Substantia nigra (tissue), 51 donors: ENCODE measurements at places on chromosomes 7 and 10.

DNA sequence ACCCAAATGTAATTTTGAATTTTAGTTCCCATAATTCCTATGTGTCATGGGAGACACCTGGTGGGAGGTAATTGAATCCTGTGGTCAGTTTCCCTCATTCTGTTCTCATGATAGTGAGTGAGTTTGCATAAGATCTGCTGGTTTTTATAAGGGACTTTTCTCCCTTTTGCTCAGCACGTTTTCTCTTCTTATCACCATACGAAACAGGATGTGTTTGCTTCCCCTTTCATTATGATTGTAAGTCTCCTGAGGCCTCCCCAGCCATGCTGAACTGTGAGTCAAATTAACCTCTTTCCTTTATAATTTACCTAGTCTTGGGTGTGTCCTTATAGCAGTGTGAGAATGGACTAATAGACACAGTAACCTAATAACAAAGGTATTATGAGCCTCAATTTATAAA, 36.1 kb upstream of the ZNF736 start:
- no peak for DNase-seq

GRCh38 chr10:51683031-51683691, 16.2 kb downstream of the CSTF2T start:
- no peak for DNase-seq

DNA sequence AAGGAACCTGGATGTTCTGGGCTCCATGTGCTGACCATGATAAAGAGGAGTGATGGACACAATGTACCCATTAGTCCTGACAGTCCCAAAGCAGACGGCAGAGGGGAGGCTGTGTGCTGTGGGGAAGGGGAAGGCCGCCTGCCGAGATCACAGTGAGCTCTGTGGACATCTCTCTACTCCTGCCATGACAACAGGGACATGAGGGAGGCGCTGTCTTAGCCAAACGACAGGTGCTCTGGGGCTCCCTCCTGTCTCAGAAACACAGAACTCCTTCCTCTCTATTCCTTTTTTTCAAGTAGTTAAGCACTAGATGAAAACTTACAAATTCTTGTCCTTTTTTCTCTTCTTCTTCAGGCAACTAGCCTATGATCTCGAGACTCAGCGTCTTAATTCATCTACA, 113.1 kb downstream of the RNF32 start:
- no peak for DNase-seq

- no peak for DNase-seq
Observed at GRCh38 chr7:78377532-78377931, 579.0 kb downstream of the PHTF2 start.

- no peak for DNase-seq
Observed at GRCh38 chr7:139774376-139774775, 3.4 kb downstream of the HIPK2 start.

- no peak for DNase-seq
Observed at GRCh38 chr10:104321226-104321625, 17.0 kb downstream of the ITPRIP start.

DNA sequence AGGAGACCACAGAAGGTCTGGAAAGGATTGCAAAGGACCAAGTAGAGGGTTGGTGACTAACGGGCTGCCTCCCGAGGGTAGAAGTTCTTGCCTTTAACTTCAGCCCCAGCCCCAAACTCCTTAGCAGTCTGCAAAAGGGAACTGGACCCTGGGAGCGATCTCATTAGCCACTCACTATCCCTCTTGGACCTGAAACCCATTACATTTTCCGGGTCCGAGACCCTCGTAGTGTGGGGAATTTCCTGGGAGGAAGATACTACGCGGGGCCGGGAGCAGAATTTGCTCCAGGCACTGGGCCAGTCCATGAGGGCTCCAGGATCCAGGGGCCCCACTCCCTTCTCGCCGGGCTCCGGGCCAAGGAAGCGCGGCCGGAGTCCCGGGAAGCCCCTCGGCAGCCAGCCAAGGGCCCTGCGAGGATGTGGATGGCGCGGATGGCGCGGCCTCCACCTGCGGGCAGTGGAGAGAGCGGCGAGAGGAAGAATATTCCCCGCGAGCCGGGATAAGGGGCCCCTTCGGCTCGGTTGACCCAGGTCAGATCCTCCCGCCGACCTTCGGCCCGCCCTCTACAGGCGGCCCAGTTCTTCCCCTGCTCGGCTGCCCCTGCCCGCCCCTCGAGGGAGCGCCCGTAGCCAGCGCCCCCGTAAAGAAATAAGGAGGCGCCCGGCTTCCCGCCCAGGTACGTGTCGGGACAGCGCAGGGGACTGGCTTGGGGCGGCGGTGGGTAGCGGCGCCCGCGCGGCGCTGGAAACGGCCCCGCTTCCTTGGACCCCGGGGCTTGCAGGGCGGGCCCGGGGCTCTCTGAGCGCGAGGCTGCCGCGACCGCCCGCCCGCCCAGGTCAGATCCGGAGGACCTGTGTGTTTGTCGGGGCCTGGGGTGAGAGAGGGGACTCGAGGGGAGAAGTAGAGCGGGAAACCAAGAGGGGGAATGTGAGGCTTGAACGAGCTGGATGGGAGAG, at the start of gene MYO3A:
TSS of gene MYO3A (plus strand) at position 577 of the 956 bp plus-strand sequence. CDS start 17,882 bp downstream, outside the sequence.
- DNase-seq: no peak

DNA sequence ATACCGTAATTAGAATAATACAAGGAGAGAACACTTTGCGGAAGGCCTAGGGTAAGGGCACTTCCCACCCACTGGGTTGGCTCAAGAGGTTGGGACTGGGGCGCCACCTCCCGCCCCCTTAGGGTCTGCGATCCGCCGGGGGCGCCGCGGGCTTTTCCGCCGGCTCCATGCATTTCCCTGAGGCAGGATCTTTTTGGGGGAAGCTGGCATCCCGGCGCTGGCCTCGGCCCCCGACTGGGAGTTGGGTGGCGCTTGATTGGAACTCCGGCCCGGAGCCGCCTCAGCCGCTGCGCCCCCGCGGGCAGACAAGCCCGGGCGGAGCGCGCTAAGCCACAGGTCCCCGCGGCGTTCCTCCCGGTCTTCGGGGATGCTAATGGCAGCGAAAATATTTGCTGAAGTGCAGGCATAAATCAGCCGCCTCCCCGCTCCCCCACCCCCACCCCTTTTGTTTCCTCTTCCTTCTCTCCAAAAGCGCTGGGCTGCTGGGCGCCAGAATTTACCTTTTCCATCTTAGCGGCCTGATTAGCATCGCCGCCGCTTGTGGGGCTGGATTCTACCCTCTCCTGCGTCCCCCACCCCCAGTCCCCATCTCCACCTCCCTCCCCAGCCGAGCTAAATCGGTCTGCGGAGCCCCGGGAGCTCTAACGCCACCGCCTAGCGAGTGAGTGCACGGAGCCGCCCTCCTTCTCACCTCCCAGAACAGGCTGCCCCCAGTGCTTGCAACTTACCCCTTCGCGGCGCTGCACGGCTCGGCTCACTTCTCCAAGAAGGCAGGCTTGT, 5.1 kb downstream of the UNC5B start:
- no peak for DNase-seq

DNA sequence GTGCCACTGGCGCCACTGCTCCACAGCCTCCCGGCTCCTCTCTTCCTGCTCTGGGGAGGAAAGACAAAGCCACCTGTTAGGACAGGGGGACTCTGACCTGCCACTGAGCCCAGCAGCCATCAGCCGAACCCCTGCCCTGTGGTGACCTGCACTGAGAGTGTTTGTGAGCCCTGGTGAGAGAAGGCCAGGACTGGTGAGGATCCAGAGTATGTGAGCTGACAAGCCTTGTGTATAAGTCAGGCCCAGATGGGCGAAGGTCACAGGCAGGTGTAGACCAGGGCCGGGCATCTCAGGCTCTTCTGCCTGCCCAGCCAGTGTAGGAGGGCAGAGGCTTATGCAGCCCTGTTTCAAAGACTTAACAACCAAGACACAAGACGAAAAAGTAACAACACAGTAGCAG, 12.0 kb downstream of the UCMA start:
- no peak for DNase-seq

DNA sequence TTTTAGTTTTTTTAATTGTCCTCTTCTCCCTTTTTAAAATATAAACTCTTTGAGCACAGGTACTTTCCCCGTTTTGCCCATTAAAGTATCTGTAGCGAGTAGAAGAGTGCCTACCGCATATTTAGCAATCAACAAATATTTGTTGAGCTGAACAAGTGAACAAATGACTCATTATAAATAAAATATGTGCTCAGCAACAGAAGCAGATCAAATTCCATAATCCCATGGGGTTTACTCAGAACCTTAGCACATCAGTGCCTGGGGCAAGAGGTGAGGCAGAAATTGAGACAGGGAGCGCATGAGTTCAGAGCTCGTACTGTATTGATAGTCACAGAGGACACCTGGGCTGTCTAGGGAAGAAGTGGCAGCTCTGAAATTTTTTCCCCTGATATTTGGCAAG, 161.0 kb downstream of the SEM1 start:
- DNase-seq: no peak

DNA sequence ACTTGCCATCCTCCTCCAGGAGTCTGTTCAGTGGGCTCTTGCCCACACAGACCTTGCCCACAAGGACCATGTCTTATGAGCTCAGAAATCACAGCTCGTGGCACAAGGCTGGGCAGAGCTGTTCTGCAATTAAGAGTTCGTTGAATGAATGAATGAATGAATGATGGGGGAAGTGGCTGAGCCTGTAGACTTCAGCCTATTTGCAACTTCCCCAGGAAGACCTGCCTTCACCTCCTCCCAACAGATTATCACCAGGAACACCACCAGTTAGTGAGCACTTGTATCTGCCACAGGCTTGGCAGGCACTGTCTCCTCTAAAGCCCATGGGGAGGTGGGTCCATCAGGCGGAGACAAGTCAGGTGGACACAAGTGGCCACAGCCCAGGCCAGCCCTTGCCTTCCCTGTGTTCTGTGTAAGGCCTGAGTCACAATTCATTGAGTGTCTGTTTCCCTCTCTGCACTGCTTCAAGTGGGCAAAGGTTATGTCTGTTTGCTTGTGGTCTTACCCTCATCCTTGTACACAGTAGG, 1.8 kb upstream of the FGF8 start:
- DNase-seq: no peak

DNA sequence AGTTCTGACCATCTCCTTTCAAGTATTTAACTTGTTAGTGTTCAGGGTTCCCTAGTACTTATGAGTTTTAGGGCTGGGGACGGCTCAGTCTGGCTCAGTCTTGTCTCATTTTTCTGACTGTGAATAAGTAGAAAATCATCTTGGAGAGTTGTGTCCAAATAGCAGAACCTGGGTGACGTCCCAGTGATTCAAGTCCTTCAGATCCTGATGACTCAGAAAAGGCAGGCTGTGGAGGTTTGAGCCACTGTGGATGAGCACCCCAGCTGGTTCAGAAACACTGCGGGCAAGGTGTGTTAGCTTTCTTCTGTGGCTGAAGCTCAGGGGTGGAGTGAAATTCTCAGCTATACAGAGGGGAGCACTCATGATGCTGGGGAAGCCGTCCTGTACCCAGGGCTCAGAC, 154.4 kb upstream of the NPY start:
- DNase-seq: no peak
